GM12878 (cell line): ENCODE measurements at places on chromosomes 6 and 20.
A peak's percentile ranks its signal among the peaks of the same experiment; 100 is the strongest.

DNA sequence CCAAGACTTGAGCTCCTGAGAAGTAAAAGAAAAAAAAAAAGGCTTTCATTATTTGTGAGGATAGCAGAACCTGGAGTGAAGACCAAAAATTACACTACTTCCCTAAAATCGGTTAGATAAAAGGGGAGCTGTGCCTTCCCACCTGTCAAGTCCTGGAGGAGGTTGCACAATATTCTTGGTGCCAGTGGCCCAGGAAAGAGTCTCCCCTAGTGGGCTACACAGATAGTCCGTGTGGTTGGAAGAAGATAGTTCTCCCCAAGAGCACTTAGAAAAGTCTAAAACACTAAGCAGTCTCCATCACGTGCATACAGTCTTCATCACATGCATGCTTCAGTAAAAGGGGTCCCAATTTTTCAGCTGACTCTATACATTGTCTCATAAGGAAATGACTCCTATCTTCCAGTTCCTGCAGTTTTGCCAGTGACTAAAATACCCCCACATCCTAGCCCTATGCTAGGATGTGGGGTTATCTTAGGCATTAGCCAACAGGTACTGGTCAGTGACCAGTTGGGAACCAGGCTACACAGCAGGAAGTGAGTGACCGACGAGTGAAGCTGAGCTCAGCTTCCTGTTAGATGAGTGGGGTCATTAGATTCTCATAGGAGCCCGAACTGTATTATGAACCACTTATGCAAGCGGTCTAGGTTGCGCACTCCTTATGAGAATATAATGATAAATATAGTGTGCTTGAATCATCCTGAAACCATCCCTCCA is 199.5 kb upstream of the FAM83B start:
- H3K4me1 ChIP-seq, result no peaks in the 10 kb centered on the region
- DNase-seq, result no peak
- H3K27me3 ChIP-seq, result no peaks in the 10 kb centered on the region
- H3K27ac ChIP-seq, result no peak overlapping the region

GRCh38 chr6:31569861-31570536 is 2.1 kb upstream of the LTA start:
- H3K4me3 ChIP-seq, result peak overlapping the region; percentile 29; the same call in 1 of the 2 replicates
- no peaks in the 10 kb centered on the region for H3K36me3 ChIP-seq
- peak overlapping the region; percentile 4; the same call in 1 of the 2 replicates for H3K27ac ChIP-seq
- H3K4me1 ChIP-seq, result peaks cover 70% of the 10 kb centered on the region
- no peak for DNase-seq
- no peaks in the 10 kb centered on the region for H3K27me3 ChIP-seq

- DNase-seq, result no peak
- H3K27ac ChIP-seq, result no peak overlapping the region
- no peaks in the 10 kb centered on the region for H3K36me3 ChIP-seq
- no peak overlapping the region for H3K4me3 ChIP-seq
- H3K27me3 ChIP-seq, result no peaks in the 10 kb centered on the region
Measured at GRCh38 chr6:74066168-74066871, 370.3 kb downstream of the CD109 start.

DNA sequence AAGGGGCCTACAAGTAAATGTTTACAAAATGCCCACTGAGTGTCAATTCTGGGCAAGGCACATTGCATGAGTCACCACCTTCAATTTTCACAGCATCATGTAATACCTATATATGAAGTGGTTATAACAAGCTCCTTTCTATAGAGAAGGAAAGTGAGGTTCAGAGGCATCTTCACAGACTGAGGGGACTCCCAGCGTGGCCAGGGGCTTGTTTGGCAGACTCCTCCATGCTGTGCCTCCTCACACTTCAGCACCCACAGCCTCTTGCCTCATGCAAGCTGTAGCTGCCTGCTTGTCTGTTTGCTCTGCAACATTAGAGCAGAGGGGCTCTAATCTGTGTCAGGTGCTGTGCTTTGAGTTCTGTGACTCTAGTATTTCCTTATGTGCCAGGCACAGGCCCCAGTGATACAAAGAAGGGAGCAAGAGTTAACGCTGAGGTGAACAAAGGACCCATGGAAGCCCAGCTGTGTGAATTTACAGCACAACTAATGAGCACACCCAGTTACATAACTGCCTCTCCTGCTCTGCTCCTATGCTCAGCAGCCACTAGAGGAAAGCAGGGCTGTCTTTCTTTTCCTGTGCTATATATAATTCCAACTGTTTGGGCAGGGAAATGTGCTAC is 72.3 kb downstream of the ZHX3 start:
- H3K27me3 ChIP-seq, result no peaks in the 10 kb centered on the region
- H3K27ac ChIP-seq, result no peak overlapping the region
- no peak overlapping the region for H3K4me3 ChIP-seq
- DNase-seq, result no peak
- no peaks in the 10 kb centered on the region for H3K36me3 ChIP-seq

DNA sequence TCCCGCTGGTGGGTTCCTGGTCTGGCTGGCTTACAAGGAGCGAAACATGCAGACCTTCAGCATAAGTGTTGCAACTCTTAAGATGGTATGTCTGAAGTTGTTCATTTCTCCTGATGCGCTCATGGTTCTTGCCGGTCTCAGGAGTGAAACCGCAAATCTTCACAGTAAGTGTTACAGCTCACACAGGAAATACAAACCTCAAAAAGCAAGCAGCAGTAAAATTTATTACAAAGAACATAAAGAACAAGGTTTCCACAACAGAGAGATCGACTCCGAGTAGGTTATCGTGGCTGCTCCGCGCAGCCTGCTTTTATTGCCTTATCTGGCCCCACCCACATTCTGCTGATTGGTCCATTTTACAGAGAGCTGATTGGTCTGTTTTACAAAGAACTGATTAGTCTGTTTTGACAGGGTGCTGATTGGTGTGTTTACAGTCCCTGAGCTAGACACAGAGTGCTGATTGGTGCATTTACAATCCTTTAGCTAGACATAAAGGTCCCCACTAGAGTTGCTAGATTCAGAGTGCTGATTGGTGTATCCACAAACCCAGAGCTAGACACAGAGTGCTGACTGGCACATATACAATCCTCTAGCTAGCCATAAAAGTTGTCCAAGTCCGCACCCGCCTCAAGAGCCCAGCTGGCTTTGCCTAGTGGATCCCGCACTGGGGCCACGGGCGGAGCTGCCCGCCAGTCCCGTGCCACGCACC is 39.2 kb downstream of the TRIM27 start:
- no peak for DNase-seq
- peak overlapping the region; percentile 40; the same call in 1 of the 2 replicates for H3K4me3 ChIP-seq
- no peak overlapping the region for H3K27ac ChIP-seq
- no peaks in the 10 kb centered on the region for H3K27me3 ChIP-seq
